Nucleus accumbens (tissue), 56 donors: ENCODE measurements at places on chromosomes 12 and 14.

DNA sequence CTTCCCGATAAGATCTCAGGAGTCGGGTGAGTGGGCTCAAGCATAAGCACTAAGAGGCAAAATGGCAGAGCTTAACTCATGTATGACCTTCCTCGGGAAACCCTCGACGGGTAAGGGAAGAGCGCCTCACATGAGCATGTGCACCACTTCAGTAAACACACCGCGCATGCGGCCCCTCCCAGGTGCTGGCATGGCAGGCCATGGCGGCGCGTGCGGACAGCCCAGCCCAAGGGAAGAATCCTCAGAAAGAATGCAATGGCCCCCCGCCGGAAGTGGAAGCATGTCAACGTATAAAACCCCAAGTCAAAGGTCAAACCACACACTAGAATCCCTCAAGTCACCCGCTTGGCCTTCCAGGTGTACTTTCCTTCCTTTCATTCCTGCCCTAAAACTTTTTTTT, 6.6 kb upstream of the TNFAIP2 start:
- DNase-seq, result no peak

- no peak for DNase-seq
These were observed 43.1 kb upstream of the DLK1 start for GRCh38 chr14:100683578-100683977.

- no peak for DNase-seq
These were observed 41.3 kb downstream of the SLC16A7 start for GRCh38 chr12:59636945-59637691.

- DNase-seq, result no peak
These were observed 125.8 kb upstream of the AVPR1A start for GRCh38 chr12:63276537-63277365.

DNA sequence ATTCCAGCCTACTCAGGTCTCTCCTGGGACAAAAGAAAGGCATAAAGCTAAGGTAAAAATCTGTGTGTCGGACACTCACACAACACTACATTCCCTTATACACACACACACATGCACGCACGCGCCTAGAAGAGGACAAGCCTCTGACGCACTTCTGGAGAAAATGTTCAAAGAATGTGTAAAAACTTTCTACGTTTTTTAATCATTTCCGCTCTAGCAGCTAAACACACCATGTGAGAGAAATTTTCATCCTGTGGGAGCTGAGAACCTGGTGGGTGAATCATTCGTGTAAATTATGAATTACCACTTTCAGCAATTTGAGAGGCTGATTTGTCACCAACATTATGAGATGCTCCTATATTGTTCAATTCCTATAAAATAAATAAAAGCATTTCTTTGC, 494.5 kb downstream of the TMEM132D start:
- no peak for DNase-seq

DNA sequence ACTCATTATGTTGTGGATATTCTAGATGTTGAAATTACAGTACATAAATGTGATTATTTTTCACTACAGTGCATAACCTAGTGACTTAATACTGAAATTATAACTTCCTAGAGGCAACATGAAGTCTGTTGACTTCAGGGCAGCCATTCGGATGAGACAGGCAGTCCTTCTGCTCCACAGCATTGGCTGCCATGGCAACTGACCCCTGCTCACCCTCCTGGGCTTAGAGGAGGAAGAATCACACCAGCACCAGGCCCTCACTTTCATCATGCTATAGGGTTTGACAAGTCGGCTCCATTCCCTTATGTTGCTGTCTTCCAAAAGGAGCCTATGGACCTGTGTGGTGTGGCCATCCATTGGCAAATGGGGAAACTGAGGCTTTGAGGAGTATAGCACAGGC, 233.5 kb upstream of the TMEM132C start:
- DNase-seq, result no peak
